RPMI8226 (cell line): ENCODE measurements at places on chromosomes 4 and X.

DNA sequence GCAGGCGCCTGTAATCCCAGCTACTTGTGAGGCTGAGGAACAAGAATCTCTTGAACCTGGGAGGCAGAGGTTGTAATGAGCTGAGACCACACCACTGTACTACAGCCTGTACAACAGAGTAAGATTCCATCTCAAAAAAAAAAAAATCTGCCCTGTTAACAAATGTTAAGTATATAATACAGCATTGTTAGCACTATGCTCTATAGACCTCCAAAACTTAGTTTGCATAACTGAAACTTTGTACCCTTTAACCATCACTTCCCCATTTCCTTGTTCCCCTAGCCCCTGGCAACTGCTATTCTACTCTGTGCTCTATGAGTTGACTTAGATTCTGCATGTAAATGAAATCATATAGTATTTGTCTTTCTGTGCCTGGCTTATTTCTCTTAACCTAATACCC is 76.7 kb downstream of the TAB3 start:
- DNase-seq, result no peak

- no peak for DNase-seq
Observed at GRCh38 chr4:112119353-112119783, 25.9 kb upstream of the FAM241A start.

DNA sequence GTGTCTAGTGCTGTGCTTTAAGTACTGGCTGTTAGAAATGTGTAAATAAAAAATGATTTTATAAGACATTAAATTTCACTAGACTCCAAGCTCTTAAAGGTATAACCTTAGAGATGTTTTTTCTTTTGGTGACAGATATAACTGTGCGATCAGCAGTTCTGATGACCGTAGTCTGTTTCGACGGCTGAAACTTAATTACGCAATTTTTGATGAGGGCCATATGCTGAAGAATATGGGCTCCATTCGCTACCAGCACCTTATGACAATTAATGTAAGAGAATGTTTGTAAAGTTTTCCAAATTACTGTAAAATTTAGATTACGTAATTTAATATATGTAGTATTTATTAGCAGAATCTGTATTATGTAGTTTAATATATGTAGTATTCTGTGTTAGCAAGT is 66.4 kb downstream of the HPGDS start:
- DNase-seq, result no peak

DNA sequence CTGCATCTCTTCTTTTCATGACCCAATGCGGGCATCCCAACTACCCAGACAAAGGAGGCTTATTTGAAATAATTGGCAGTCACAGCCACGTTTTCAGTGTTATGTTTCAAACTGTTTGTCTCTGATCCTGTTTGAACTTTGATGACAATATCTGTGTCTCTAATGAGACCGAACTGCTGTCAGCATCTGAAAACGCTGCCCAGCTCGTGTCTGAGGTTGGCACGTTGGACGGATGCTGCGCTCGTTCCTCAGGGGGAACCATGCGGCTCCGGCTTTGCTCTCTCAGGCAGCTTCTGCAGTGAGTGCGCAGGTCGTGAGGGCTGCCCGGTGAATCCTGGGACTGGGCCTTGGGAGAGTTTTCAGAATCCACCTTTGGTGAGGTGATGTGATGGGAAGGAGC is 58.4 kb upstream of the SORBS2 start:
- DNase-seq, result no peak

- DNase-seq, result no peak
Observed at GRCh38 chr4:39036172-39036571, 4.0 kb upstream of the TMEM156 start.
